ENCODE measurements at places on chromosomes 6 and 20.

DNA sequence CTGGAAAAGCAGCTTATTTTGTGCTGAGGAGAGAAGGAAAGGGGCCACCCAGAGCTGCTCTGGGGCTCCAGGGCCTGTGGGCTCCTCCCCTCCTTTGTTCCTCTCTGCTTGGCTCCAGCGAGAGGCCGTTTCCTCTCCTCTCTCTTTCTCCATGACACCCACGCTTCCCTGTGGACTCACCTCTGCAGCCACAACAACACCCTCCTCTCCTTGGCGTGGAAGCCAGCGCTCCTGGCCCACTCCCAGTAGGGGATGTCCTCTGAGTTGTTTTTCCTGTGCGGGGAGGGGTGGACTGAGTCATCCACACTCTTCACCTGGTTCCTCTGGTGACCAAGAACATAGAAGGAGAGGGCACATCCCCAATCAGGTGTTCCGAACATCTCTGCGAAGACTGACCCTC, 4.9 kb upstream of the CDSN start:
- DNase-seq: no peak

- no peak for DNase-seq
Observed at GRCh38 chr6:31945507-31946369, at the start of gene CFB. Gene CFB, plus strand, starts transcription at chr6:31946095. Its CDS starts 127 bp downstream, at chr6:31946222.

DNA sequence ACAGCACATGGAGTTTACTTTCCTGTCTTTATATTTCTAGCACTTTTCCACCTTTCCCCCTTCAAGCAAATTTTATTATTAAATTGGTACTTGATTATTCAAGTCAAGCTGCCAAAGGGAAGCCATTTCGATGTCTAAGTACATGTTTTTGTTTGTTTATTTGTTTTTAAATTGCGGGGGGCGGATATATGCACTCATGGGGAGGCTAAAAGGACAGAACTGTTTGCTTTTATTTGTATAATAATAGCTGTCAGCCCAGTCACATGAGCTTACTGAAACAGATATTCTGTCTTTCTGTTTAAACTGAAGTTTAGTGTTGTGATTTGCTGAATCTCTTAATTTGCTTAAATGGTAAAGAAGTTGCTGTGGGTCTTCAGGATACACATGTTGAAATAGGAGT, 49.6 kb upstream of the PLCG1 start:
- no peak for DNase-seq

- DNase-seq: no peak
Observed at GRCh38 chr20:56360133-56360907, 1.5 kb downstream of the FAM210B start.

GRCh38 chr20:15618110-15618509, 955.1 kb downstream of the KIF16B start:
- DNase-seq: no peak

DNA sequence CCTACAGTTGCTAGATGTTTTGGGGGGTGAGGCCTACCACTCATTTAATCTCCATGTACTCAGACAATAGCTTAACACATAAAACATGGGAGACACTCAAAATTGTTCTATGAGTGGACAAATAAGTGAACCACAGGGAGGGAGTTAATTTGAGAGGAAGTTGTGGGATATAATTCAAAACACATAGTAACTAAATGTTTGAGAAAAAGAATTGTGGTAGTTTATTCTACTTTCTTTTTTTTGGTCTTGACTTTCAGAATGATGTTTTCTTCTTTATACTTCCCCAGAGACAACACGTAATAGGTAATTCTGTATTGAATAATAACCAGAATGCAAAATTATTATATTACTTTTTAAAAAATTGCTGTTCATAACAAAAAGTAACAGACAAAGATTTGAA, 453.8 kb downstream of the RFPL4B start:
- DNase-seq: no peak

DNA sequence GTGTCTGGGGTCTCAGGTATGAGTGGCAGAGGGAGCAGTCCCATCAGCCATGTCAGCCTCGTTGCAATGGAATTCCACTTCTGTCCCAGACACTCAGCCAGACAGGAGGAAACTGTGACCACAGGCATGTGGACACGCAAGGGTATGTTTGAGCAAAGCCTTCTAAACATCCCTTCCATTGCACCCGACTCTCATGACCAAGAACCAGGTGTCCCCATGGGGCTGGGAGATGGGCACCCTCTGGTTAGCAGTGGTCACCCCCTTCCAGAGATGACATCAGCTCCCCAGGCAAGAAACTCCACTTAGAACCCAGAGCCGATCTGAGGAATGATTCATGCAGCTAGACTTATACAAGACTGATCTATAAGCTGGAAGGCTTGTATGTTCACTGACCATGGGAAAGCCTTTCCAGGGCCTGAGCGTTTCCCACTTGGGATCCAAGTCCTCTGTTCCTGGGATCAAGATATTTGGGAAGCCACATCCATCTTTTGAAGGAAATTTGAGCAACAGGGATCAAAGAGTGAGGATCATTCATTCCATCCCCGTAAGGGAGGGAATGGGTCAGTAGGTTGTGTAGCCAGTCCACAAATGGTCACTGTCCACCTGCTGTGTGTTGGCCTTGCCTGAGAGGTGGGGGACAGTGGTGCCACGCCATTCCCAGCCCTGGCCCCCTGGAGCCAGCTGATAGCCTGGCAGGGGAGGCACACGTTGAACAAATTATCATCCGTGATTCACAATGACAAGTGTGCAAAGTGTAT, 3.9 kb upstream of the MRGBP start:
- no peak for DNase-seq

DNA sequence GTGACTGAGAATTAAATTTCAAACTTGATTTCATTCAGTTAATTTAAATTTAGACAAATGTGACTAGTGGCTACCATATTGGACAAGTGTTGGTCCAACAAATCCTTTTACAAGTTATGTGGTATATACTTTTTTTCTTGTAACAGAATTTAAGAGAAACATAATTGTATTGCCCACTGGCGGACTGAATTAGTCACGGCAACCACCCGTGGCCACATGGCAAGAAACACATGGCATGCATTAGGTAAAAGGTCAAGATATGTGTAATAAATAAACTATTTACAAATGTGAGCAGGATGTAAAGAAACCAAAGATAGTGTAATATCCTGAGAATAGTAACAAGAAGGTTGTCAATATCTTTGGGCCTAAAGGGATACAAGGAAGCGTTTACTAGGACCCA, 91.2 kb downstream of the LCA5 start:
- no peak for DNase-seq

DNA sequence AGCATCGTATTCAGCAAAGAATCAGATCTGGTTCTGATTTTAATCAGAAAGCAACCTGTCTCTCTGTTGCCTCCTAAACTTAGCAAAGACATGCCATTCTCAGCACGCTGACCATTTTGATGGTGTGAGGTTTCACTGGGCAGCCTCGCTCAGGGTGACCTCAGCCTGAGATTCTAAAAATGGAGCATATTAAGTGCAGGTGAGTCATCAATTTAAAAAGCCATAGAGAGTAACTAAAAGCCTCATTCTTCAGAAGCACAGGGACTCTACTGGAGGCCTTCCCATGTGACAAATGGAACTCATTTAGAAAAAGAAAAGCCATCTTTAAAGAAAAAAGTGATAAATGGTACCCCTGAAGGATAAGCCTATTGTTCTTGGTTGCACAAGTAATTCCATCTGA, 91.3 kb downstream of the FILIP1 start:
- no peak for DNase-seq

DNA sequence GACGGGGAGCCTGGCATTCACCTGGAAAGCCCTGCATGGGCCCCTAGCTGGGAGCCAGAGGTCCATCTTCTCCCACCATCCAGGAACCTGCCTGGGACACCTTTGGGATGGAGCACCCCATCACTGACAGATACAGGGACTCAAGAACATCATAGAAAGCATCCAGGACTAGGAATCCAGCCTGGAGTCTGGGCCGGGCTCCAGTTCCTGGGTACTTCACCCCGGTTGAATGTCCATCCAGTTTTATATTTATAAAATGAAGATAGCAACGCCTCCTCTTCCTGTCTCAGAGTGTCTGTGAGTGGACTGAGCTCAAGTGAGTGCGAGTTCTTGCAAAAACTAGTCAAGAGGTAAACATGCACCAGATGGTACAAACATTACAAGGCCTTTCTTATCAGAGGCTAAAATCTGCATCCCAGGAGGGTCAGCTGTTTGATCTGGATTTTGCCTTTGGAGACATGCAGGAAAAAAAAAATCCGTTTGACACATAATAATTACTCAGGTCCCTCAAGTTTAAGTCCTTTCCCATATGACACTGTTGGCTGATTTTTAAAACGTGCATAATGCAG, 27.4 kb downstream of the ZC3H12D start:
- DNase-seq: no peak

DNA sequence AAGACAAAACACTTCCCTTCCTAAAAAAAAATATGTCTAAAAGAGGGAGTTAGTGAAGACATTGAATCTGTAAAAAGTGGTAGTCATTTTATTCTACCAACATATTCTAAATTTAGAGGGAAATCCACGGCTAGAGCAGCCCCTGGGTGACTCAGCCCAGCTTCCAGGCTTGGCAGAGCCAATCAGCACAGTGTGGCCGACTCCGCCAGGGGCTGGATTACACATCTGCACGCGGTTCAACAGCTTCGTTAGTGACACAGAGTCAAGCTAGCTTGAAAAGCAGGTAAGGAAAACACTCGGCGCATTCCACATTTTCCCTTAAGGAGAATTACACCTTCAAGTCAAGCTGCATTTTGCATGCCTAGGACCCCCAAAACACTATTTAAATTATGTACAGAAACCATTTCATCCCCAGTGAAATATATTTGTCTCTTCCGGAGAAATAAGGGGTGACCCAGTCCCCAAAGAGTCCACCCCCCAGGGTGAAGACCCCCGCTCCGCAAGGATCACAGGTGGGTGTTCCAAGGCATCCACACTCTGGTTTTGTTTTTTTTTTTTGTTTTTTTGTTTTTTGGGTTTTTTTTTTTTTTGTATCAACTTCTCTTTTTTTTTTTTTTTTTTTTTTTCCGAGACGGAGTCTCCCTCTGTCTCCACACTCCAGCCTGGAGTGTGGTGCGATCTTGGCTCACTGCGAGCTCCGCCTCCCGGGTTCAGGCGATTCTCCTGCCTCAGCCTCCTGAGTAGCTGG, 58.4 kb upstream of the ARID1B start:
- DNase-seq: no peak

- DNase-seq: no peak
Observed at GRCh38 chr20:51450221-51450712, 92.3 kb downstream of the NFATC2 start.

GRCh38 chr6:132623106-132623845, 799 bp downstream of the TAAR2 start:
- no peak for DNase-seq

DNA sequence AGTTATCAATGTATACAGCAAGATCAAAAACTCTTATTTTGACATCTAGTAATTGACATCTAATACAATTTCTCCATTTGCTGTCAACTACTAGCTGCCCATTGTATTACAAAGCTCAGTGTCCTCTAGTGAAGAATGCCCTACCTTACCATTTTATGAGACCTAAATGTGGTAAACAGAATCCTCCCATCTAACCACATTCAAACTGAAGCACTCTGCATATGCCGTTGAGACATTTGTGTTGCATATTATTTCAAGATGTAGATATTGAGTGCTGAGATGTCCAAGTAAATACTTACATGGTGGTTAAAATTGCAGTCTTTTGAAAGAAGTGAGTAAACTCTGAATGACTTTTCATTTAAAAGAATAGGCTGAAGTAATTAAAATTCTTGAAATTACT, 597 bp upstream of the GLYATL3 start:
- no peak for DNase-seq

- DNase-seq: no peak
Observed at GRCh38 chr20:38623061-38623460, 21.5 kb downstream of the ARHGAP40 start.

GRCh38 chr6:51382847-51383246, 564.2 kb downstream of the TFAP2B start:
- DNase-seq: no peak

GRCh38 chr6:152721956-152722355, 24.3 kb downstream of the MYCT1 start:
- DNase-seq: no peak

- no peak for DNase-seq
Observed at GRCh38 chr6:143673669-143674068, 4.1 kb upstream of the PHACTR2 start.

GRCh38 chr6:16222826-16223225, 15.6 kb upstream of the GMPR start:
- no peak for DNase-seq

GRCh38 chr20:23142162-23143050, 56.3 kb upstream of the CD93 start:
- DNase-seq: no peak

- DNase-seq: no peak
Observed at GRCh38 chr20:57791966-57792365, 82.2 kb upstream of the PMEPA1 start.

Data from amygdala (tissue), 56 donors.